Activated CD4-positive, alpha-beta T cell treated with anti-CD3 and anti-CD28 coated beads, Interleukin-2, amount 50 U/mL, for 24 hours (primary cell): ENCODE measurements at places on chromosomes 4 and X.

- no peak for DNase-seq
Observed at GRCh38 chr4:170990989-170991589, 822.1 kb upstream of the GALNTL6 start.

GRCh38 chrX:86981326-86981879 lies 536.2 kb upstream of the KLHL4 start:
- DNase-seq, result no peak

DNA sequence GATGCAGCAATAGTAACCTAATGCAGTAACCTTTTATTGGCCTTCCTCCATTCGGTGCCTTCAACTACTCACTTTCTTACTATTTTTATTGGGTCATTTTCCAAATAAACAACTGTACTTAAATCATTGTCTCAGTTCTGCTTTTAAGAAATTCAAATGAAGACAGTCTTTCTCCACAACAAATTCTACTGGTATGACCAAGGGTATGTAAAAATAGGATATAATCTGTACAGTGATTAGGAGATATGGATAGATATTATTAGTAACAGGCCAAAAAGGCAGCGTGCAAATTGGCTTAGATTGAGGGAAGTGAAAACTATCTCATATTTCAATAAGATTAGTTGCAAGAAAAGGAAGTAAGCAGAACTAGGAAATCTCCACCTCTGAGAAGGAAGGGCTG lies 177.4 kb upstream of the PPP1R2C start:
- no peak for DNase-seq

DNA sequence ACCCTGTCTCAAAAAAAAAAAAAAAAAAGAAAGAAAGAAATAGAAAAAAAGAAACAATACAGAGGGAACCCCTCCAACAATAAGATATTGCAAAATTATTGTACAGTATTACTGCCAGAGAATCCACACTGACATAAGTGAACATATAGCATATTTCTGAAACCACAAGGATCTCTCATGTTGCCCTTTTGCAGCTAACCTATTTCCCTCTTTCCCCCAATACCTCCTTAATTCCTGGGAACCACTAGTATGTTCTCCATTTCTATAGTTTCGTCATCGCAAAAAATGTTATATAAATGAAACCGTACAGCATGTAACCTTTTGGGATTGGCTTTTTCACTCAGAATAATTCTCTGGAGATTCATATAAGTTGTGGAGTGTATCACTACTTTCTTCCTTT lies 20.0 kb upstream of the BMP2K start:
- DNase-seq, result no peak

DNA sequence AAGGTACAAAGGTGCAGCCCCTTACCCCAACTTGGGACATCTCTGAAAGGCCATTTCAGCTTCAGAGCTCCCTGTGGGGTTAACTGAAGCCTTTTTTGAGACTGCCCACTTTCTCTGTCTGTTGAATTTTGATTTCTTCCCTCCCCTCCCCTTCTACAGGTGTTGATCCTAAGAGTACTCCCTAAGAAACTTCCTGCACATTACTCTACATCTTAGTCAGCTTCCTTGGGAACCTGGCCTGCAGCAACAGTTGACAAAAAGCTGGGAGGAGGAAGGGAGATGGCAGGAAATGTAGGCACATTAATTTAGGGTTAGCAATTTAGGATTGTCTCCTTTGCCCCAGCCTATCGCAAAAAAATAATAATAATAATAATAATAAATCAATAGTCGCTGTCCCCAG lies 1.2 kb upstream of the IDS start:
- no peak for DNase-seq

- no peak for DNase-seq
Observed at GRCh38 chr4:107388736-107389274, 331.2 kb downstream of the PAPSS1 start.

DNA sequence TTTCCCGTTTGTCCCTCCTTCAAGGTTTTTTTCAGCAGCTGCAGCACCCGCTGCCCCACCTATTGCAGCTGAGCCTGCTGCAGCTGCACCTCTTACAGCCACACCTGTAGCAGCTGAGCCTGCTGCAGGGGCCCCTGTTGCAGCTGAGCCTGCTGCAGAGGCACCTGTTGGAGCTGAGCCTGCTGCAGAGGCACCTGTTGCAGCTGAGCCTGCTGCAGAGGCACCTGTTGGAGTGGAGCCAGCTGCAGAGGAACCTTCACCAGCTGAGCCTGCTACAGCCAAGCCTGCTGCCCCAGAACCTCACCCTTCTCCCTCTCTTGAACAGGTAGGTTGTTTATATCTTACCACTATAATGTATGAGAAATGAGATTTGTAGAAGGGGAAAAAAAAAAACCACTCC lies 4.5 kb downstream of the PRR27 start:
- DNase-seq, result no peak

GRCh38 chrX:149476513-149476912 lies 28.6 kb downstream of the IDS start:
- DNase-seq, result no peak

DNA sequence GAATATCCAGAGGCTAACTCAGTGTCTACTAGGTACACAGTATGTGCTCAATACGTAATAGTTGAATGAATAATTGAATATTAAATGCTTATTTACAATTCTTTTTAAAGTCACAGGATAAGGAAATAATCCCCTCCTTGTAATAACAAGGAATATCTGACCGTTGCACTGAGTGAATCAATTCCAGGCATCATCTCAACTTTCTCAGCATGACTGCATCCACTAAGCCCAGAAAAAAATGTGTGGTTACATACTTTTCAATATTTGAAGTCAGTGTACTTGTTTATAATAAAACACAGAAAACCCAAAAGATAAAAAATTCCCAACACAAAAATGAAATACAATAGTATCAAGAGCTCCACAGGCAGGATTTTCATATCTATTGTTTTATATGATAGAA lies 105.4 kb downstream of the TMEM144 start:
- DNase-seq, result no peak

DNA sequence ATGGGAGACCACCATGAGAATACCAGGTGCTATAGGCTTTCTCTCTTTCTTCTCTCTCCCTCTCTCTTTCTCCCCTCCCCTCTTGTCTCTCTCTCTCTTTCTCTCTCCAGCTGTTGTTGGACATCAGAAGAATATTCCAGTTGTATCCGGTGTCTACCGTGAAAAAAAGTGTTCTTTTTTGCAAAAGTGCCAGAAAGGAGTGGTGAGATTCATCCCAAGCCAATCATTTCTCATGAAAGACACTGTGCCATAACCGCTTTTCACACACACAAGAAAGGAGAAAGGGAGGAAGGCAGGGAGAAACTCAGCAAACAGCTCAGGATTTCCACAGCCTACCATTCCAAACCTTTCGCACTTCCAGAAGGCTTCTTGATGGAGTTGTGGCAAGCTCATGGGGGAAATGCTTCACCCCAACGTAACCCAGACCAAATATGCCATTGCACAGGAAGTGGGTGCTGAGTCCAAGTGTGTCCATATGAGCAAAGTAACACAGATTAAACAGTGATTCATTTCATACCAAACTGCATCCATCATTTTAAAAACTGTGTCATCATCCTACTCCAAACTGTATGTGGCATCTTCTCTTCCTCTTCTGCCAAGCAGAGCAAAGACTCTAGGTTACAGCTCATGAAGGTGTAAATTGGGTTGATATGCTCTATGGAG lies 224.0 kb downstream of the APBB2 start:
- no peak for DNase-seq

GRCh38 chr4:97507587-97508245 lies 635.6 kb downstream of the STPG2 start:
- DNase-seq, result no peak

DNA sequence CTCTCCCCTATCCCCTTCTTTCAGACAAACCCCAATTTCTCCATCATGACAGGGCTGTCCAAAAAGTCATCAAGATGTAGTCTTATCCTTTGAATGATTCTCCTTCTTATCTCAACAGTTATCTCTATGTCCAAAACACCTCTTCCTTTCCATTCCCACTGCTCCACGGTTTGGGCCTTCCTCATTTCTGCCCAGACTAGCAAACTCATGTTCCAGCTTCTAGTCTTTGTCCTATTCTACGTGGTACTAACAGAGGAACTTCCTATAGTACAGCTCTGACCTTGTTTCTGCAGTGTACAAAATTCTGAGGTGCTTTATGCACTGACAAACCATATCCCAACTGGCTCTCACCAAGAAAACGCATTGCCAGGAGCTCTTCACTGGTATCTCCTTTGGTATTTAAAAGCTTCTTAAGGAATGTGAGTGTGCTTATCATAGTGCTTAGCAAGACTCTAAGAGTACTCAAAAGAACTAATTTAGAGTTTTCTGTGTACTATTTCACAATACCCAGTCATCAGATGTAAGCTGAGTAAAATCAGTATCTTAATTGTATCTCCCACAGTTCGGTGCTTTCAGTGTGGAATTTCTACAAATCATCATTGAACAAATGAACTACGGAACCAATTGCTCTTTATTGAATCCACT lies 65.5 kb downstream of the MAML3 start:
- DNase-seq, result no peak

- no peak for DNase-seq
Observed at GRCh38 chrX:10582215-10582733, 38.1 kb downstream of the MID1 start.

DNA sequence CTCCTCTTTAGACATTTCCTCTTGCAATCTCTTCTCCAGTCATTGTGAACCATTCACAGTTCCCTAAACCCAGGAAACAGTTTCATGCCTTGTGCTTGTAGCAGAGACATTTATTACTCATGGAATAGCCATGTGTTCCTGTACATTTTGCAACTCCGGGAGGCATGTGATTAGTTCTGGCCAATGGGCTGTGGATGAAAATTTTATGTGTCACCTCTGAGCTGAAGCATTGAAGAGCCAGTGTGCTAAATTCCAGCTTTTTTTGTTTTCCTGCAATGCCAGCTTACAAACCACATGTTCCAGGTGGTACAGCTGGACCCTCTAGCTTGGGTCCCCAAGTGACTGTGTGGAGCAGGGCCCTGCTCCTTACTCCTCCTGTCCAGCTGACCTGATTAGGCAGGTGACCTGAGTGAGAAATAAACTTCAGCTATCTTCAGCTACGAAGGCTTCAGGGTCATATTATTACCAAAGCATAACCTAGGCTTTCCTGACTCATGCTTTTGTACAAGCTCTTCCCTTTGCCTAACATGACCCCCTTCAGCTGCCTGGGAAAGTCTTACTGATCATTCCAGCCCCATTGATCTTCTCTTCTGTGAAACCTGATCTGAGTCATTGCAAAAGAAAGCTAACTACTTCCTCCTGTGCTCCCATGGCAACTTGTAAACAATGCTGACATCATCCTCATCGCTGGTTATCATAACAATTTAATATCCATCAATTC lies 200.4 kb downstream of the PTTG2 start:
- no peak for DNase-seq

- no peak for DNase-seq
Observed at GRCh38 chrX:110051559-110051958, 48.6 kb downstream of the TMEM164 start.

- DNase-seq, result no peak
Observed at GRCh38 chrX:46551494-46552128, 6.4 kb upstream of the ZNF674 start.

DNA sequence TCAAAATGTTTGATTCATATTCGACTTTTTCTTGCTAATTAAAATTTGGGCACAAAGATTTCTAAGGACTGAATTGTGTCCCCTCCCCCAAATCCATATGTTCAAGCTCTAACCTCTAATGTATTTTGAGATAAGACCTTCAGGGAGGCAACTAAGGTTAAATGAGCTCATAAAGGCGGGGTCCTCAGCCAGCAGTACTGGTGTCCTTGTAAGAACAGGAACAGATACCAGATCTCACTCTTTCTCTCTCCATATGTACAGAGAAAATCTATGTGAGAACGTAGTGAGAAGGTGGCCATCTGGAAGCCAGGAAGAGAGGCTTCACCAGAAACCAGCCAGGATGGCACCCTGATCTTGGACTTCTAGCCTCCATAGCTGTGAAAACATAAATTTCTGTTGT lies 116.9 kb downstream of the VEGFC start:
- DNase-seq, result no peak

DNA sequence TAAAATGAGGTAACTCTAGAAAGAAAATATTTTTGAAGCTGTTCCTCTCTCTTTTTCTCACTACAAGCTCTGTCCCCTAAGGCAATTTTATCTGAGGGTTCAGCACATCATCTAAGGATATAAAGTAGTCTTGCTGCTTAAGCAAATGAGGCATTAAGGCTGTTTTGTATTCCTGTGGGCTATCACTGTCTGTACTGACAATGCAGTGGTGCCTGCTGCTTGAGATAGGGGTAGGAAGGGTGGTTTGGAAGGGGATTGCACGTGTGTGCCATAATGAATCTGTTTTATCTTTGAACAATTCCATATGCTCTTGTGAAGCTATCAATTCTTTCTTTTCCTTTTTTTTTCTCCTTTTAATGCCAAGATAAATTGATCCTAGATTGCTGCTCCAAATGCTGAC lies 128.0 kb upstream of the ATOH1 start:
- DNase-seq, result no peak
